ENCODE measurements at places on chromosomes 2 and 18.
A peak's percentile ranks its signal among the peaks of the same experiment; 100 is the strongest.

- DNase-seq: peak; percentile 11
Observed at GRCh38 chr18:80176334-80177073, 67.4 kb downstream of the ADNP2 start.

DNA sequence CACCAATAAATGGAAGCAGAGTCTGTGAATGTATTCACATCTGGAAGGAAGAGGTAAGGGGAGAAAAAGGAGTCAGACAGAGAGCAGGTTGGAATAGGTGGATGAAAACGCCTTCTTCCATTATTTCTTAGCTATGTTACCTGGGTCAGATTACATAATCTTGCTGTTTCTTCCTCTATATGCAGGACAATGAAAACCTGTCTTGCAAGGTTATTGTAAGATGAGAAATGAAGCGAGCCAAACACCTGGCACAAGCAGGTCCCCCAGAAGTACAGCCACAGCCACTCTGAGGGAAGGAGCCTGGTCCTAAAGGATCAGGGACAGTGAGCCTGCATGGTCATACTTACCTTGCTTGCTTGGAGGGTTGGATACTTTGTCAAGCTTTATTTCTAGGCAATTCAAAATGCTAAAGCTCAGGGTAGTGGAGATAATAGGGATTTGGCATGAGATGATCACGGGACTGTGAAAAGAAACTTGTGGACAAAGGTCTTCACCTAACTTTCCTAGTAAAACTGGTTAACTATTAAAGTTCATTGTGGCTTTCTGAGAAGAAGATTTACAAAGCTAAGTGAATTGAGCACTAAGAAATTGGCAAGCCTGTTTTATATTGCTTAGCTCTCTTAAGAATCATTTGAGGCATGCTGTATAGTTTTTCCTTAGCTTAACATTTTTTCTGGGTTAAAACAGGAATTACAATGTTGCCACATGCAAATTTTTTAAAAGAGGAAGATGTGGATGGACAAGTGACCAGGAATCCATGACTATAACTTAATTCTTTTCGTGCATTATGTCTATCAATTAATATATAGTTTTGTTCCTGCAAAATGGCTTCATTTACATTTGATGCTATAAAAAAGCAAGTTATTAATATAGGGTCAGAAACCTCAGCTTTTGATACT is 15.7 kb upstream of the PLA2R1 start:
- DNase-seq: no peak

DNA sequence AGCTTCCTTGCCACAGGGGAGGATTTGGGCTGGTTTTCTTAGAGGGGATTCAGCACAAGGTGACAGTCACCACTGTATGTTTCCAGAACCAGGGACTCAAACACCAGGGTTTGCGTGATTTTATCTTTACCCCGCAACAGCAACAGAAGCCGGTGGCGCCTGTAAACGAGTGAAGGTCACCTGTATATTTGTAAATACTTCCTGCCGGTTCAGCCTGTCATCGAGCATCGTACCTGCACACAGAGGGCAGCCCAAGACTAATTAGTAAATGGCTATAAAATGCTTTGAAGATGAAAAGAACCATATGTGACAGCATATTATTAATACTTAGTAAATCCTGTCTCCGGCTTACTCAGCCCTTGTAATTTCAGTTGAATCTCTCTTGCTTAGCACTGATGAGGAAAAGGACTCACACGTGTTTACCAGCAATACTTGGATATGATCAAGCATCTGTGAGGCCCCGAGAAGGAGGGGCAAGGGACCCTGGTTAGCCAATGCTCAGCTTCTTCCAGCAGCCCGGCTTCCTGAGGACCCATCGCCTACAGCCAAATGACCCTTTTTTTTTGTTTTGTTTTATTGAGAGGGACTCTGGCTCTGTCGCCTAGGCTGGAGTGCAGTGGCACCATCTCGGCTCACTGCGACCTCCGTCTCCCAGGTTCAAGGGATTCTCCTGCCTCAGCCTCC is 51.3 kb upstream of the FOSL2 start:
- DNase-seq: peak; percentile 23

DNA sequence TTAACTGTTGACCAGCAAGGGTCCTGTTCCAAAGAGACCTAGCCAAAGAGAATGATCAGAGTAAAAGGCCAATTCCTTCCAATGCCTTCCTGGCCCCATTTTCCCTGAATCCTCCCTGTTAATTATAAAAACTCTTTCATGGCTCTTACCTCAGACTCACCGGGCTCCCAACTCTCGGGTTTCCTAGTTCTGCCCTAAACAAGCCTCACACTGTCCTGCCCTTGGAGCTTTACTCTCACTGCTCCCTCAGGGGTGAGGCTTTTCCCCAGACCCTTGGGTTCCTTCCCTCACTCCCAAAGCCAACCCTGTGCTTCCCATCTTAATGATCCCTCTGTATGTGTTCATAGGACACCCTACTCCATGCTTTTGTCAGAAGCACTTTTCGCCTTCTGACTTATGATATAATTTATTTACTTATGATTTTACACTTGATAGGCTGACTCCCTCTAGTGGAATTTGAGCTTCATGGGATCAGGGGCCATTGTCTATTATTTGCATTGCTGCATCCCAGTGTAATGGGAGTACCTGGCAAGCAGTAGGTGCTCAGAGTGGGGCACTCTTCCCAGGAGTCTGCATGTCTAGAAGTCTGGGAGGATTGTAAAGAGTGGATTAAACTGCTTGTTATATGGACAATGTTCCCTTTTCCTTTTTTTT is 29.9 kb upstream of the ZNG1B start:
- no peak for DNase-seq

DNA sequence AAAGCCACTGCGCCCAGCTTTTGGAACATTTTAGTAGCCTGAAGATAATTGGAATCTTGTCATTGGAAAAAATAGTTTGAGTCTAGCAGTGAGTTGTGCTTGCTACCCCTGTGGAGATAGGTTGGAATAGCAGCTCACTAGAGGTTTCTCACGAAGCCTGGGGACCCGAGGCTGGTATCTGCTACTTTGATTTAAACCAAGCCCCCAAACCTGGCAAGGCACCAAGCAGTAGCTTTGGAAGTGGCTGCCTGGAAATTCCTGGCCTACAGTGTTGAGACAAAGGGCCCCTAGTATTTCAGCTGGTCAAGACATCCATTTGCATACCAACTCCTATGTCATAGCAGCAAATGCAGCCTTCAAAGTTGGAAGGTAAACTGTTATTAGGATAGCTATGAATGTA is 42.1 kb downstream of the NOP58 start:
- no peak for DNase-seq

DNA sequence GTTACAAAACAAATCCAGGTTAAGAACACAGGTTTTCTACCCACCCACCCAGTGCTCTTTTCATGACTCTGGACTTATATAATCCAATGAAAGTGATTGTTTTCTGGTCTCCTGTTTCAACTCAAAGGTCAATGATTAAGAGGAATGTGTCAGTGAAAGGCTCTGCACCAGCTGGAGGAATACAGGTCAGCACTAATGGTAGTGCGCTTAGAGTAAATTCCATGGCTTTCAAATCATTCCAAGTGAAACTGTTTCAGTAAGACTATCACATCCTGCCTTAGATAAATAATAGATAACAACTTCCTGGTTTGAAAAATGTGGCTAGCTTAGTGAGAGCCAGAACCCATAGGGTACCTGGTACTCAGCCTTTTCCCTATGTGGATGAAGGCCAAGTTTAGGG is 47.8 kb downstream of the SLC9A4 start:
- DNase-seq: no peak

GRCh38 chr2:199108056-199108455 is 349.7 kb downstream of the SATB2 start:
- DNase-seq: no peak

DNA sequence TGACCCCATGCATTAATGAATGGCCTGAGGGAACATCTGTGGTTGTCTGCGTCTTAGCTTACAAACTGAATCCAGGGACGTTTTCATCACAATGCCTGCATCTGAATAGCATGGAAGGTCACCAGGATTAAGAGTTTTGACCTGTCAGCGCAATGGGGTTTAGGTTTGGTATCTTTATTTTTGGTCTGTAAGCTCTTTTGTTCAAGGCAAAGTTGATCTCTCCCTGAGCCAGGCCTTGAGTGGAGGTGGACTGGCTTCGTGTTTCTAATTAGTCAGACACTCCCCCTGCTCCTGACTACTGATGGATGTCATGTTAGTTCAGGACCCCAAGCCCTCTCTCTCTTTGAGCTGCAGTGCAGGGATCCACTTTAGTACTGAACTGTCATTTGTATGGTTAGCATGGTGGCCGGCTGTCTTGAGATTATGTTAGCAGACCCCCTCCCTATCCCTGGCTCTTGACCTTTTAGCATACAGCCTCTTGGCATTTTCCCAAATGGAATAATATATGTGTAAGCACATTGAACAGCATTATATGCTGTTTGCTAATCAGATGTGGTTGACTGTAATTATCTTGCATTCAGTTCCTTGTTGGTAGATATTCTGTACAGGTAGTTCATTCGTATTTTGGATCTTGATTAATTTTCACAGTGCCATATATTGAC is 59.2 kb downstream of the LYPD6 start:
- no peak for DNase-seq

DNA sequence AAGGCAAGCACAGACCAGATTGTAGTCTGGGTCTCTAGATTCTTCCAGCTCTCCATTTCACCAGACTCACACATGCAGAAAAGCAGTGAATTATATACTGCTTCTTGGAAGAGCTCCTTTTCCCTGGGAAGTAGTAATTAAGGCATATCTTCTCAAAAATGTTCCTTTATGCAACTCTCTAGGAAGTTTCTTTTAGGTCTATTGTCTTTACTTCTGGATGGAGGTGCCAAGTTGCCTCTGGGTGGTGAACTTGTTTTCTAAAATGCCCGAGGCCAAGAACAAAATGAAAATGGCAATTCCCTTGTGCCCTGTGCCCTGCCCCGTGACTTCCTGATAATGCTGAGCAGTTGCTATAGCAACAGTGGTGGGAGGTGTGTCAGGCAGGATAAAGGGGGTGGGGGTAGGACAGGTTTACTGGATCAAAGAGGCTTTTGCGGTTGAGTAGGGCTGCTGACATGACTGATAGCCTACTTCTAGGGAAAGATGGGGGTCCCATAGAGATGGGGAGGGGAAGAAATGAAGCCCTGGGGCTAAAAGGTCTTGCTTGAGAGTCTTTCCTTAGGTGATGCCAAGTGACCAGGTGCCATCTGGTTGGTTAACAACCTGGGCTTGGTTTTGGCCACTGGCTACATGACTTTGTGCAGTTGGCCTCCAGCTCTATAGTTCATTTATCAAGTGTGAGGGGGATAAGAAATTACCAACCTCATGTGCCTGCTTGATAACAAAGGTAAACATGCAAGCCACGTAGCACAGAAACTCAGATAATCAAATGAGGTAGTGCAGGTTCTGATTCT is 11.8 kb downstream of the IGFBP2 start:
- DNase-seq: no peak

DNA sequence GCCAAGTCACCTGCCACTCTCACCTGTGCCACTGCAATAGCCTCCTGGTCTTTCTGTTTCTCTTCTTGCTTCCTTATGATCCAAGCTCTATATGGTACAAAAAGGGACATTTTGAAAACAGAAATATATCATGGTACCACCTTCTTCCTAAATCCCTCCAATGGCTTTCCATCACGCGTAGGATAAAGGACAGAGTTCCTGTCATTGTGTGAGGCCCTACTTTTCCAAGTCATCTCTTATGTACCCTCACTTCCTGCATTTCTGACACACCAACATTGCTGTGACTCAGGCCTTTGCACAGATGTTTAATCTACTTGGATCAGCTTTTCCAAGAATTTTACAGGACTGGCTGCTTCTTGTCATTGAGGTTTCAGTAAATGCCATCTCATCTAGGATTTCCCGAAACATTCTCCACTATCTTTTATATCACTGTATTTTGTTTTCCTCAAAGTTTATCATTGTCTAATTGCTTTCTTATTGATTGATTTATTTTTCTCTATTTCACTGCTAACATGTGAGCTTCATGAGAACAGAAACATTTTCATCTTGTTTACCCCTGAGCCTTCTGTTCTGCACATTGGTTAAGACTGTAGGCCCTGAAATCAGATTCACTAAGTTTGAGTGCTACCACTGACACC is 426.1 kb upstream of the FANCL start:
- no peak for DNase-seq

GRCh38 chr18:32095192-32095899 is 3.7 kb downstream of the RNF138 start:
- DNase-seq: no peak

GRCh38 chr2:28613186-28613585 is 117.3 kb downstream of the PLB1 start:
- DNase-seq: no peak

- no peak for DNase-seq
Observed at GRCh38 chr2:191724015-191724414, 46.1 kb downstream of the NABP1 start.

GRCh38 chr18:5516841-5517240 is 27.0 kb downstream of the EPB41L3 start:
- no peak for DNase-seq

DNA sequence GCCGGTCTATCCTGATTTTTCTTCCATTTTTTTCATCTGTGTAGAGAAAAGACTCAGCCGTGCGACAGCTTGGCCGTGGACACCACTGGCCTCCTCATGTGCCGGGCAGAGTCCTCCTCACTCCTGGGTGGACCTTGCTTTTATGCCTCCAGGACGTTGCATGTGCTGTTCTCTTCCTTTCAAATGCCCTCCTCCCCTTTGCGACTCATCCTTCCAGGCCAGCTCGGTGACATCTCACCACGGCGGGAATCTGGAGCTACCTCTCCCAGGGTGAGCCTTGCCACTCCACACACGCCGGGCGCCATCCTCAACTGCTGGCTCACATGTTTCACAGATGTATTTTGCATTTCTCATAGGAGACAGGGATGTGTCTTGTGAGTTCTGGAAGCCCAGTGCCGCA is 198.5 kb upstream of the HDAC4 start:
- no peak for DNase-seq

DNA sequence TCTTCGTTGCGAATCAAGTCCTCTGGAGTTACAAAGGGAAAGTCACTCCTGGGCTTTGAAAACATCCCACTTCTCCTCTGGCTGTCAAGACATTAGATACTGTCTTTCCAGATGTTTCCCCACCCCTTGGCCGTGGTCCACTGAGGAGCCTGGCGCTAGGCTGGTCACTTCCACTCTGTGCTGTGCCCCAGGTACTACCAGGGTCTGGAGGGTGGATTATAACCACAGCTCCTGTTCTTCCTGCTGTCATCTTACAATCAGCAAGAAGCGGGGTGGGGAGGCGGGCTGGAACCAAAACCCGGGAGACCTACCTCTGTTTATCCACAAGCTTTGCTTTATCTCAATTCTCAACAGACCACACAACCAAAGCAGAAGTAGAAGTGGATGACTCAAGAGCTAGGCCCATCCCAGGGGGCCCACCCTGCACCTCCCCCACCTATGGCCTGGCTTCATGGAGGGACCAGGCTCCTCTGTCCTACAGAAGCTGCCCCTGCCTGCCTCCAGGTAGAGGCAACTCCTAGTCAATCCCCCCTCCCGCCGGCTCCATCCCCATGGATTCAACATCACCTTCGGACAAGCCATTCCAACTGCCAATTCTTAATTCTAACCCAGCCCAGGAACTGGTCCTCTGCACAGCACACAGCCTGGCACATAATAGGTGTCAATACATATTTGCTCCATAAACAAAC is 17.8 kb downstream of the SMAD7 start:
- DNase-seq: no peak

- no peak for DNase-seq
Observed at GRCh38 chr2:127619877-127620705, 25.9 kb upstream of the GPR17 start.

GRCh38 chr2:45265336-45265735 is 256.1 kb upstream of the SIX2 start:
- DNase-seq: no peak

- no peak for DNase-seq
Observed at GRCh38 chr2:46841621-46842020, 74.0 kb downstream of the MCFD2 start.

GRCh38 chr2:121860033-121860757 is 104.7 kb downstream of the TSN start:
- peak; percentile 4 for DNase-seq

- no peak for DNase-seq
Observed at GRCh38 chr2:98647636-98648035, 39.2 kb downstream of the UNC50 start.

Measured in fibroblast of gingiva (primary cell).